GM12864 (cell line): ENCODE measurements at places on chromosomes 2 and 18.

DNA sequence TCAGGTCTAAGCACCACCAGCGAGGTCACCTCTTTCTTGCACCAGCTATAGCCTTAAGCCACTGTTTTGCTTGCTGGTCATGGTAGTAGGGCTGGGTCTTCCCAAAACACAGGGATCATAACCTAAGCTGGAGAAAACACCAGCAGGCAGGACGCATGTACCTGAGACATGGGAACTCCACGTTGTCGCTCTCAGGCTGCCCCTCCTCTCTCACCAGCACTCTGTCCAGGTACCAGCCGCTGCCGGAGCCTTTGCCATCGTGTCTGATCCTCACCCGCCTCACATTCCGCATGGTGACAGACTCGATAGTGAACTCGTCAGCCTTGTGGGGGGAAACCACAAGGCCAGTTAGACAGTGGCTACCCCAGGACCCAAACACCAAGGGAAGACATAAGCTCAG, 79.5 kb downstream of the LOXHD1 start:
- DNase-seq, result no peak

- DNase-seq, result no peak
Observed at GRCh38 chr2:224142397-224143312, 103.6 kb upstream of the SERPINE2 start.

- DNase-seq, result no peak
Observed at GRCh38 chr2:58669998-58670397, 428.9 kb upstream of the FANCL start.

- DNase-seq, result no peak
Observed at GRCh38 chr2:237324405-237324831, 89.5 kb downstream of the COL6A3 start.

GRCh38 chr2:201517094-201517493, 65.6 kb downstream of the STRADB start:
- no peak for DNase-seq

DNA sequence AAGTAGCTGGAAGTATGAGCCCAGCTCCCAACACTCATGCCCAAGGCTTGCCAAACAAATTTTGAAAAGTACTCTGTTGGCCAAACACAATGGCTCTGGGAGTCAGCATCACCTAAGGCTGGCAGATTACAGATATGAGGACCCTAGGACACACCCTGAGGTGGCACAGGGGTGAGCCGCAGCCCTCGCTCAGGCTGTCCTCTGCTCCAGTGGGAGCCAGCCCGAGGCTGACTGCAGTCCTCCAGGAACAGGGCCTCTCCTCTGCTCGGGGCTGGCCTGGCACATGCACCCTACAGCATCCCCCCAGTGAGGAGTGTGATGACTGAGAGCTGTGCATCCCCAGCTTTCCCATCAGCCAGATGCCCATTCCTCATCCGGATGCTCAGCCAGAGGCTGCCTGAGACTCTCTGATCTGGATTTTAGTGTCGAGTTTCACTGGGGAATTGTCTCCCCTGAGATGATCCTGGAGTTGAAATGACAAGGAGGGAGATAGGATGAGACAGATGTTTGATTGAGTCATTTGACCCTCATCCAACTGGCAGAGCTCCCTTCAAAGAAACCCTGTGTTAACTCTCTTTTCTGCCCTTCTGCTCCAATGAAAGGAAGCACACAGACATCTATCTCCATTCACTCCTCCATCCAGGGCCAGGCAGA, 269.3 kb upstream of the NCKAP5 start:
- DNase-seq, result no peak

DNA sequence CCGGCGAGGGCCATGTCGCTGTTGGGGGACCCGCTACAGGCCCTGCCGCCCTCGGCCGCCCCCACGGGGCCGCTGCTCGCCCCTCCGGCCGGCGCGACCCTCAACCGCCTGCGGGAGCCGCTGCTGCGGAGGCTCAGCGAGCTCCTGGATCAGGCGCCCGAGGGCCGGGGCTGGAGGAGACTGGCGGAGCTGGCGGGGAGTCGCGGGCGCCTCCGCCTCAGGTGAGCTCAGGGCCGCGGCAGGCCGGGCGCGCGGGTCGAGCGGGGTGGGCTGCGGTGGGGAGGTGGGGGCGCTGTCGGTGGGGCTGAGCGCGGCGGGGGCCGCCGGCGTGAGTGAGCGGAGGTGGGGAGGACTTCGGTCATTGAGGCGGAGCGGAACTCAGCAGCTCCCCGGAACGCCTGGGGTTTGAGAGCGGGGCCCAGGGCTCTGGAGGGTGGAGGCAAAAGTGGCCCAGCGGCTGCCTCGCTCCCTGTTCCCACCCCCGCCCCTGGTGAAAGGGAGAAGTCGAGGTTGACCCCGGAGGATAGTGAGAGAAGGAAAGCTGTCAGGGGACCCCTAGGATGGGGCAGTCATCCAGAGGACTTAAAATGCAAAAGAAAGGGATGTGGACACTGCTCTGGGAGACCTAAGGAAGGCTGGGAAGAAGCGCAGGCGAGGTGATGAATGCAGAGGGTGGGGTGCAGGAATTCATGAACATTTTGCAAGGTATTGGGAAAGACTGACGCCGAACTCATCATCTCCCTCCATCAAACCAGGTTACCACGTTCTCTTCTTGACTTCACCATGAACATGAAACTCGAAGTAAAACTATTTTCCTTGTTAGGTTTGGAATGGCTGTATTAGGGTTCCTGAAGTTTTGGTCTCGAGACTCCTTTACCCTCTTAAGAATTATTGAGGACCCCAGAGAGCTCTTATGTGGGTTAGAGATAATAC, 633 bp downstream of the MALT1 start:
- no peak for DNase-seq

- DNase-seq, result no peak
Observed at GRCh38 chr2:12397854-12398253, 318.9 kb upstream of the TRIB2 start.

GRCh38 chr18:74819433-74820059, 221.9 kb downstream of the ZNF407 start:
- DNase-seq, result no peak

DNA sequence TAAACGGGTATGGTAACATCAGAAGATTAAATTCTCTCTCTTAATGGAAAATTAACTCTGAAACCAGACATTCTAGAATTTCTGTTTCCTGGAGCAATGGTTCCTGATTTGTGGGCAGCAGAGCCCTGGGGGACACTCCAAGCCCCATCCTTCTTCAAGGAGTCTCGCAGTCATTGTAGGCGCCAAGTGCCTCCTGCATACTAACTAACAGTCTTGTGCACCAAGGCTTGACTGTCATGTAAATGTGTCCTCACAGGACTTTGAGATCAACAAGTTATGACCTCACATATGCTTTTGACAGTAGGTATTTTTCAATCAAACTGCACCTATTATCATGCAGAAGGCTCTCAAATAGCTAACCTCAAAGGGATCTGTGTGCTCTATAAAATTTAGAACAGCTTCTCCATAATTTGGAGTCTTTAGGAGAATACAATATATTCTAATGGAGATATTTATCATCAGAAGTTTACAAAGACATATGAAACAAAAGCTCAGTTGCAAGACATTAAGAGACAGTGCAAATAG, 52.1 kb upstream of the COPS8 start:
- DNase-seq, result no peak

GRCh38 chr18:58412844-58413666, 215.8 kb downstream of the ALPK2 start:
- no peak for DNase-seq

- no peak for DNase-seq
Observed at GRCh38 chr2:38181806-38182491, 106.0 kb upstream of the CYP1B1 start.

DNA sequence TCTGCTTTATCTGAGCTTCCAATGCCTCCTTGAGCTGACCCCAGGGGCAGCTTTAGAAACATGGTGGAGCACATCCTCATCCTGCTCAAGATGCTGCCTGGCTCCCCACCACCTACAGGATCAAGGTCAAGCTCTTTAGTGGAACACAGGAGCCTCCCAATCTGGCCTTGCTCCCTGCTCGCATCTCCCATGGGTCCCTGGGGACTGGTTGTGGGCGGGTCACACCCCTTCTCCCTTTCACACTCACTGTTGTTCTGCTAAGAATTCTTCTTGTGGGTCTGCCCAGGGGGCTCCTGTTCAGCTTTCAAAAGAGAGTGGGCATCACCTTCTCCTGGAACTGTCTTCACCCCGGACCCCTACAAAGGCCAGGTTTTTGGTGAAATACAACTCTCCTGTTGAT, 8.4 kb upstream of the NT5DC4 start:
- no peak for DNase-seq

DNA sequence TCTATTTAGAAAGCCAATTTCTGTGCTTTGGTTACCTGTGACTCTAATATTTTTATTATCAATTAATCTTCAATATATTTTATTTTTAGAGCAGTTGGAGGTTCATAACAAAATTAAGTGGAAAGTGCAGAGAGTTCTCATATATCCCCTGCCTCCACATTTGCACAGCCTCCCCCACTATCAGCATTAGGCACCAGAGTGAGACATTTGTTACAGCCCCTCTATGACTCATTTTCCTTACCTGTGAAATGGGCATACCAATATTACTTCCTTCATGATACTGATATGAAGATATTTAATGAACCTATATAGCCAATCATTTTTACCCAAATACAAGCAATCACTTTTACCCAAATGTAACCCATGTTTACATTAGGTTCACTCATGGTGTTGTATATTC, 34.0 kb upstream of the CYTIP start:
- DNase-seq, result no peak

- DNase-seq, result no peak
Observed at GRCh38 chr2:233273120-233273519, 21.6 kb downstream of the ATG16L1 start.

- no peak for DNase-seq
Observed at GRCh38 chr2:57674025-57674424, 372.6 kb upstream of the VRK2 start.

DNA sequence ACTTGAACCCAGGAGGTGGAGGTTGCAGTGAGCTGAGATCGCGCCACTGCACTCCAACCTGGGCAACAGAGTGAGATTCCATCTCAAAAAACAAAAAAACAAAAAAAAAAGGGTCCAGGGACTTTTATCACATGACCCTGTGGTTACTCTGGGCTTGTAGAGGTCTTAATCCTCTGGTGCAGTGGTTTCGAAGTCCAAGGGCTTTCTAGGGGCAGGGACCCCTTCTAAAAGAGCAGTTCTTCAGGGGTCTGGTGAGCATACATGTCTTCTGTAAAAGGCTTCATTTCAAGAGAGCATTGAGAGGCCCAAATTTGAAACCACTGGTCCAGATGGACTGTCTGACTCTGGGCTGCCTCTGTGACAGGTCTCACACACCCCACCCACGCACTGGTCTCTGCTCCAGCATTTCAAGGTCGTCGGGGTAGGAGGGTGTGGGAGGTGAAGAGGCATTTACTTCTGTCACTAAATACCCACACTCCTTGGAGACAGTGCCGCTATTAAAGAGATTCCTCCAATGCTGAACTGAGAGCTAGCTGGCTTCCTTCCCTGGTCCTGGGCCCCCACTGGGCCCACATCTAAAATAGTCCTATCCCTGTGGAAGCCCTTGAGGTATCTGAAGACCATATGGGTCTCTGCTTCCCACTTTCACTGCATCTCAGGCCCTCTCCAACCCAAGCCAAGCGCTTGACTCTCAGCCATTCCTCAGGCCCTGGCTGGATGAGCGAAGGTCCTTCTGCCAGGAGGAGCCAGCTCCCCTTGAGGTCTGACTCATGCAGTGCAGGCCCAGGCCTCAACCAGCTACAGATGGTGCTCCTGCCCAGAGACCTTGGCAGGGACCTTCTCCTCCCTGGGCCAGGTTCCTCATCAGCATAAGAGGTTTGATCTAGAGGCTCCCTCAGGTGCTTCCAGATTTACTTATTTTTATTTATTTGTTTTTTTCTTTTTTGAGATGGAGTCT, 44.8 kb downstream of the PAX8 start:
- DNase-seq, result no peak

GRCh38 chr2:210798180-210798579, 241.8 kb downstream of the CPS1 start:
- DNase-seq, result no peak

DNA sequence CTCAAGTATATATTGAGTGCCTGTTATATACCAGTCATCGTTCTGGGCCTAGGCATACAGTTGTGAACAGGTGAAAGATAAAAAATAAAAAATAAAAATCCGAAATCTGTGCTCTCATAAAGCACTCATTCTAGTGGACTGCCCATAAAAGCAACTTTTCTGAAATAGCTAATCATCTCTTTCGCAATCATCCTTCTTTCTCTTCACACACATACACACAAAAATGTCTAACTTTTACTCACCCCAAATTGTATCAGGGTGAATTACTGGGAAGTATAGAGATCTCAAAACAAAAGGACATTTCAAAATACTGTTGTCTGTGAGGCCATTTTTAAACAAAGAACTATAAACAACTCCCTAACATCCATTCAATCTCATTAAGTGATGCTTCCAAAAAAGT, 29.6 kb upstream of the ORC2 start:
- no peak for DNase-seq

GRCh38 chr18:79426376-79427300, 30.9 kb downstream of the NFATC1 start:
- DNase-seq, result no peak
